Kidney (tissue), 22 donors: ENCODE measurements at places on chromosomes 16 and 17. TPM values are rescaled to one million over a fixed set of nuclear protein-coding genes. Genes with fewer than 3 reads are reported as not detected.
A peak's percentile ranks its signal among the peaks of the same experiment; 100 is the strongest.

The CDH13 gene
- 13.8 TPM for total RNA-seq

The FAM83G gene
- total RNA-seq: 8.0 TPM

The SPN gene
- total RNA-seq: 8.8 TPM

The LYRM9 gene
- total RNA-seq: 21.7 TPM

The TTYH2 gene
- 7.1 TPM for total RNA-seq

The HCRT gene
- total RNA-seq: not detected

The SLC22A31 gene
- 1.8 TPM for total RNA-seq

The CACNG5 gene
- total RNA-seq: not detected

The ARL6IP1 gene
- 107 TPM for total RNA-seq

The PABPN1L gene
- not detected for total RNA-seq

The NECAB2 gene
- 0.82 TPM for total RNA-seq

The NEUROD2 gene
- not detected for total RNA-seq

The CFAP52 gene
- total RNA-seq: 1.7 TPM

DNA sequence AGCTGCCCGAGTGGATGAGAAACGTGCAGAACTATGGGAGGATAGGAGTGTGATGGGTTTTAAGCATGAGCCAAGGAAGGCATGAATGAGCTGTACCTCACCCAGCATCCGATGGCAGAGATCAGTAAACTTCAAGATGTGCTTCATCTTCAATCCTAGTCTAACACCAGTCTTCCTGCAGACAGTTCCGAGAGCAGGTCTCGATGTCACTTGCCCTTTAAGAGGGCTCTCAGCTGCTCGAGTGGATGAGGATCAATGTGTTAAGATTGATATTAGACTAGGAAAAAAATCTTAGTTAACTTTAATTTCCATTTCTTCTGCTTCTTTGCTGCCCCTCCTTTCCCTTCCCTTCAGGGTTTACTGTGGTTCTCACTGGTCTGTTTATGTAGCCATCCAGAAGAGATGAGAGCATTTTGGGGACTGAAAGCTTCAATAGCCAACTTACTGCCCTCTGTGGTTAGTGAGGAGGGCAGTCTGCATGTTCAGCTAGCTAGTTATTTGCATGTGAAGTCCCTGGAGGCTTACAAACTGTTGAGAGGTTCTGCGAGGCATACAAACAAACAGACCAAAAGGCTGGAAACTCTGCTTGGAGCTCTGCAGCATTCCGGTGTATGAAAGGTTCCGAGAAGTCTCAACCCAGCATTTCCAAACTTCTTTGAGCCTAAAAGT lies 15.3 kb downstream of the KLHL36 start:
- DNase-seq: no peak

GRCh38 chr16:15552507-15552906 lies 90.4 kb downstream of the MARF1 start:
- no peak for DNase-seq

- DNase-seq: no peak
Measured at GRCh38 chr16:11768849-11769248, 26.2 kb upstream of the TXNDC11 start.

DNA sequence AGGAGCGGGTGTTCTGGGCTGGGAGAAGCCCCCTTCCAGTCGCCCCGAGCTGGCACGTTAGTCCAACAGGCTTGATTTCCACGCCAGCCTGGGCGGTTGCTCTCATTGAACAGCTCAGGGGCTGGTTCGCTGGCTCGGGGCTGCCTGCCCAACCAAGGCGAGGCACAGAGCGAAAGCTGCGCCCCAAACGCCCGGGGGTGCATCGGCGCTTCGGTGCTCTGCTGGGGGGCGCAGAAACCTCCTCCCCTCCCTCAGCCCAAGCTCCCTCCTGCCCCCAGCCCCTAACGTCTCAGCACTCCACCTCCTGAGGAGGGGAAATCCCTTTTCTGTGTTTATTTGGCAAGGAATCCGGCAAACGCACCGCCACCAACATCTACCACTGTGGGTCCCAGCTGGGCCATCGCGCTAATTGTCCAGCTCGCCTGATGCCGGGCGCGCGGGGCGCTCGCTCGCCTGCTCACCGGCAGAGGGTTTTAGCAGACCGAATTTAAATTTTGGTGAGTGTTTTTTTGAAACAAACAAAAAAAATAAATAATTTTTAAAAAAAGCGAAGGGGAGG lies 29.5 kb upstream of the RBFOX1 start:
- peak; percentile 26 for DNase-seq

- DNase-seq: no peak
Measured at GRCh38 chr17:49850218-49850610, 2.3 kb upstream of the TAC4 start.

DNA sequence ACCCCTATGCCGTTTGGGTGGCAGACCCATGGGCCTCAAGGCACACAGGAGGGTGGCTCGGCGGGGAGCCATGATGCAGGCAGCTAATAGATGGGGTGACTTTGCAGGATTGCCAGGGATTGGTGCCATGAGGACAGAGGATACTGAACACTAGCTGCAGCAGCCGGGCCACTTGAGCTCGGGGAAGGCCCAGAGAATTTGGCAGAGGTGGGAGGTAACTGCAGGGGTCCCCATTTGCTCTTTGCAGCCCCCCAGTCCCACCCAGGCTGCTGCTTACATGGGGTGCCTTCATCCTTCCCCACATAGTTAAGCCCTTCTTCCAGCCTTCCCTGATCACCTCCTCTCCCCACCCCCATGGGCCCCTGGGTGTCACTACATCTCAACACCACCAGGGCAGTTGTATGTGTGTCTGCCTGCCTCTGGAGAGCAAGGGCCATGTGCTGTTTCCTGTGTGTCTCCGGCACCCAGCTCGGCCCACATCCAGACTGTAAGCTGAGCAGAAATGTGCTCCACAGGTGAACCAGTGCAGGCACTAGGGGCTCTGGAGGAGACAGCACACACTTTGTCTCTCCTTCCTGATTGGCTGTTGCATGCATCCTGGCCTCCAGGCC lies 52.0 kb downstream of the SREBF1 start:
- DNase-seq: no peak

DNA sequence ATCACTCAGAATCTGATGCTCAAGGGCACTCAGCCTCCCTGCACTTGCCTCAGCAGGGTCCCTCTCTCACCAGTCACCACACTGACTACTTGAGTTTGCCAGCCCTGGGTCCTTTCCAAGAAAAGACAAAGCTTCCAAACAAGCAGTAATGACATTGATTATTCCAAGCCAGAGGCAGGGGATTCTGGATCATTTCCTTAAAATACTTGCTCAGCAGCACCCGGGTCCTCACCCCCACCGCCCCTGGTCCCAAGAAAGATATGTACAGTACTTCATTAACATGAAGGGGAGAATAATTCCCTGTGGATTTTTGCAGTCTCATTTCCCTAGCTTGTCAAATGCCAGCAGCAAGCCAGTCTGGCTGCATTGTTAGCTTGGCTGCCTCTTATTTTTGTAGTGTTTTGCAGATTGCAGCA lies 83.2 kb upstream of the GNAO1 start:
- no peak for DNase-seq

GRCh38 chr16:11610580-11610979 lies 23.9 kb upstream of the LITAF start:
- no peak for DNase-seq

DNA sequence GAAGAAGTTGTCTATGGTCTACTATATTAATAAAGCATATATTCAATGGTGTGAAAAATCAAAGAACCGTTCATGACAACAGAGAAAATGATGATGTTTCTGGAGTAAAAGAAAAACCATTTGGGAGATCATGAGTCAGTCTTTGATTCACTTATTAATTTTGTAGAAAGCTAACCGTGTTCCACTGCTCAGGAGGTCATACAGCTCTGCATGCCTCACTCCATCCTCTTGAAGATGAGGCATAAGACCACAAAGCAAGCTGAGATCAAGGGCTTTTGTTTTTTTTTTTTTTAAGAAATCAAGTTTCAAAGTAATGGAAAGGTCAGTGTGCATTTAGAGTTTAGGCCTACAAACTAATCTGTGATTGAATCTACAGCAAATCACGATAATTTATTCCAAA lies 206.4 kb downstream of the CEP112 start:
- DNase-seq: no peak

DNA sequence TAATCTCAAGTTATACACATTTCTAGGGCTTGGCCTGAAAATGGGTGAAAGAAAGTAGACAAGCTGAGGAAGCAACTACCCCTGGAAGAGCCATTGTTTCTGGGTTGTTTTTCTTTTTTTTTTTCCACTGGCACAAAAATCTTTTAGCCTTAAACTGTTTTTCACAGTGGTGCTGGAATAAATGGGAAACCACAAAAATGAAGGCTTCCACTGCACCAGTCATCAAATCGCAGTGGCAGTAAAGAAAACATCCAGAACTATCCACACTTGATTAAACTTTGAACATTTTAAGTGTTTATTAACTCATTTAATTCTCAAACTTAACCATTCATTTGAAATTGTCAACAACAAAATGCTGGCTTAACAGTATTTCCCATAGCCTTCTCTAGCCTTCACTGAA lies 14.3 kb downstream of the CMTM4 start:
- no peak for DNase-seq

DNA sequence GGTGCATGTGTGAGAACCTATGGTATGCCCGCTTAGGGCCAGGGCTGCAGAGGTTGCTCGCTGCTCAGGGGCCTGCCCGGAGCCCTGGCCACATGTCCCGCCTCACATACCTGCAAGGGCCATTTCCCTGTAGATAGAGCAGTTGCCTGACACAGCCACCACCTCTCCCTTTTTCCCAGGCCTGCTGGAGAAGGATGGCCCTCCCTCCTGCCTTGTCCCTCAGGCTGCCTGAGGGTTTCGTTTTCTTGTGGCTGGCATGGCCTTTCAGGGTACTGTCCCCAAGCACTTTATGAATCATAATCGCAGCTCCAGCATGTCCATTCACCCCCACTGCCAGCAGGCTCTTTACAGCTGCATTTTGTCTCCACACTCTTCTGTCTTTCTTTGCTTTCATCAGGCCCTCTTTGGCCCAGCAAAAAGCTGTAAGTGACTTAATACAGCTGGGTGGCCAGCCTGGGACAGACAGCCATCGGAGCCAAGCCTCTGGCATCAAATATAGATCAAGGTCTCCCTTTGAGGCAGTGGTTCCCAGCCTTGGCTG lies 65.7 kb downstream of the MPRIP start:
- DNase-seq: no peak

DNA sequence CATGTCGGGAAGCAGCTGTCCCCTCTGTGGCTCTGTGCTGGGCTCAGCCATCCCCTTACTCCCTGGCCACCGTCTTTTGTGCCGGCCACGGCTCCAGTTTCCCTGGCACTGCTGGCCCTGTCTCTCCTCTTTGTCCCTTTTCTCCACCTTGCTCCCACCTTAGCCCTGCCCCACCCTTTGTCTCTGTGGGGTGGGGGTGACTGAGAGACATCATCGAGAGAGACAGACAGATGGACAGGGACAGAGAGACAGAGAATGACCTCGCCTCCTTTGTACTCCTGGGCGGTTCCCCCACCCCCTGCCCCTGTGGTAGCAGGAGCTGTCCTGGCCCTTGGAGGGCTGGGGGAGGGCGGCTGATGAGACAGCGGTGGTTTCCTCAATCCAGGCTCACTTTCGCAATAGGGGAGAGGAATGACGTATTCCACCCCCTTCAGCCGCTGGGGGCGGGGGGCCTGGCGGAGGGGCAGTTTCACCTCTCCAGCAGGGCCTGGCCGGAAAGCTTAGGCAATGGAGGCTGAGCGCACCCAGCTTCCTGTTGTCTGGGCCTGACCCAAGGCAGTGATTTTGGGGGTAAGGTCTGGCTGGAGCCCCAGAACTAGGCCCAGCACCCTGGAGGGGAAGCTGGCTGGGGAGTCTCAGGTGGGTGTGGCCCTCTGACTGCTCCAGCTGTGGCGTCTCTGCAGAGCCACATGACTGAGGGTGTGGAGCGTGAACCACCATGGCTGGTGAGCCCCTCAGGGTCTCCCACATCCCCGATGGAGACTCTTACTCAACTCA lies 7.3 kb downstream of the FMNL1 start:
- no peak for DNase-seq

GRCh38 chr17:38893113-38893512 lies 23.3 kb downstream of the LASP1 start:
- no peak for DNase-seq

GRCh38 chr17:48351911-48352332 lies 78.1 kb downstream of the SKAP1 start:
- no peak for DNase-seq

- no peak for DNase-seq
Measured at GRCh38 chr17:2888326-2888725, 92.1 kb downstream of the RAP1GAP2 start.

GRCh38 chr17:1724869-1725641 lies 551 bp downstream of the WDR81 start:
- peak; percentile 62 for DNase-seq

DNA sequence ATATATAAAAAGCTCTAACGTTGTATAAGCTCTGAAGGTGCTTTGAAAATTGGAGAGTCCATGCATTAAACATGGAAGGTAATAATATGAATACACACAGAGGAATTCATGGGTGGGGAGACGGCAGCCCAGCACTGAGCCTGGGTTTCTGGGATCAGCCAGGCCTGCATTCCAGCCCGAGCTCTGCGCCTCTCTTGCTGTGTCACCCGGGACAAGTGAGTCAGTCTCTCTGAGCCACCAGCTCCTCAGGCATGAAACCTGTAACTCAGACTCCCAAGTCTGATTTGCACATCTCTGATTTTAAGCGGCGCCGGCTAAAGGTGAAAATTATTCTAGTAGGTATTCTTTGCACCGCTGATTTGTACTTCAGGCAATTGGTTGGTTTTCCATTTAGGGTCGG lies 238.8 kb downstream of the MRTFB start:
- no peak for DNase-seq

DNA sequence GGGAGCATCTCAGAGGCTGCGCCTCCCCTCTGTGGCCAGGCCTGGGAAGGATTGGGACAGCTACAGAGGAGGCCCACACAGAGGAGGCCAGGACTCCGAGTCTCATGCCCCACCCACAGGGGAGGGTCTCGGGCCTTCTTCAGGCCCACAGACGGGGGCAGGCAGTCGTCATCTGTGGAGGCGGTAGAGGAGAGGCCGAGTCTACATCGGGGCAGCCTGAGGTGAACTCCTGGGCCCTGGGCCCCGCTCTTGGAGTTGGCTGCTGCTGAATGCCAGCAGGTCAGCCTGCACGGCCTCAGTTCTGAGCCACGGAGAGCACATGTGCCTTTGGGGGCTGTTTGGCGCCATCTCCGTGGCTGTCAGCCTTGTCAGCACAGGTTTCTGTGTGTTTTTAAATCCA lies 8.1 kb upstream of the NUDT16L1 start:
- DNase-seq: no peak

DNA sequence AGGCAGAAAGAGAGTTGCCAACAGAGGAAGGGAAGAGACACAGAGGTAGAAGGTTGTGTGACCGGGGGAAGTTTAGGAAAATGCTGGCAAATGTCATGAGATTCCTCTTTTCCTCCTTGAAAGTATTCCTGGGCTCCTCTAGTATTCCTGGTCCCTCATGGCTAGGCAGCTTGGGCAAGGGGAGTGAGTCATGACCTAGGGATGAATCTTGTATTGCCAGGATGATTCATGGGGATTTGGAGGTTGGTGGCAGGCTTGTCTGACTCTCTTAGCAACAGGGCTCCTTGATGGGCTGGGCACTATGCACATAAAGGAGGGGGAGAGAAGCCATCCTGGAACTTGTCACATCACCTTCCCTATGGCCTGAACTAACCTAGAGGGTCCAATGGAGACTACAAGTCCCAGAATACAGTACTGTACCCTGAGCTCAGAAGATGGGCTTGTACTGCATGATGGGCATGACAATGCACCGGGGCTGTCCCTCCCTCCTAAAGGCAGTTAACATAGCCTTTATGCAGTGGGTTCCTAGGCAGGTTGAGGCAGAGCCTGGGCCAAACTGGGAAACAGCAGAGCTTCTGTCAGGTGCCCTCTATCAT lies 2.1 kb upstream of the SEZ6 start:
- no peak for DNase-seq

GRCh38 chr16:89089120-89089519 lies 4.5 kb upstream of the ACSF3 start:
- DNase-seq: peak; percentile 22
